ENCODE measurements at places on chromosomes 2 and 18. TPM values are rescaled to one million over a fixed set of nuclear protein-coding genes. Genes with fewer than 3 reads are reported as not detected.

- no peak for DNase-seq
Observed at GRCh38 chr2:232926431-232926939, 56.4 kb downstream of the SNORC start.

KYNU gene
- total RNA-seq, result not detected

DNA sequence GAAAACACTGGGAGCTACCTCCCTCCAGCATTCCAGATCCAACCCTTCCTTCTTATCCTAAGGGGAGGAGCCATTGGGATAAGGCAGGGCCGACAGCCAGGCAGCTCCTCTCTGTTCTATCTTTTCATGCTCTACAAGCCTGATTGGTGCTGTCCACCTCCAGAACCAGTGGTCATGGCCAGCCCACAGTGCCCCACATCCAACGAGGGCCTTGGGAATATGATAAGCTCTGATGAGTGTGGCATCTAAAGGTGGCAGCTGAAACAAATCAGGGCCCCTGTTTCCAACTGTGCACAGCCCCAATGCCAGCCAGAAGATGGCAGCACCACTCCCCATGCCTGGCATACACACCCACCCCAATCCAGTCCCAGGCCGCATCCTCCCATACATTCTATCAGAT lies 329.3 kb downstream of the C1D start:
- no peak for DNase-seq

- no peak for DNase-seq
Observed at GRCh38 chr2:136185981-136186776, 68.2 kb upstream of the CXCR4 start.

GRCh38 chr18:8657050-8657820 lies 48.0 kb downstream of the RAB12 start:
- DNase-seq, result no peak

ANO7 gene
- total RNA-seq, result 52.6 TPM

TCF23 gene
- not detected for total RNA-seq

- peak; percentile 54 for DNase-seq
Observed at GRCh38 chr18:23101861-23102432, 33.3 kb upstream of the CABLES1 start.

GRCh38 chr18:54557958-54558357 lies 33.1 kb upstream of the DYNAP start:
- no peak for DNase-seq

TTC32 gene
- 23.3 TPM for total RNA-seq

DNA sequence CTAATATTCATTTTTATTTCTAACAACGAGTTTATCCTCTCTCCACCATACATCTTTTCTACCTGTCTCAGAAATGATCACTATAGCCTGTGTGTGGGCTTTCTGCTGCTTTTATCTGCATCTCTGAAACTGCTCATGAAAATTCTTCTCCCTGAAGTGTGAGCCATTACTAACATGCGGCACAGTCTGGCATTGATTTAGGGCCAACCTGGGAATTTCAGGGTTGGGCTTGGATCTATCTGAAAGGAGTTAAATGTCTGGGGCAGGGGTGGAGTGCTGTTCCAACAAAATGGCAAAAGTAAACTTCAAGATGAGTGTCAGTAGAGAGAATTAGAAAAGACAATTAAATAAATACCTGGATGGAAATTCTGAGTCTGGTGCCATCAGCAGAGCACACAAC lies 198.2 kb upstream of the OSR1 start:
- no peak for DNase-seq

GRCh38 chr2:199902486-199903110 lies 8.5 kb upstream of the C2orf69 start:
- DNase-seq, result no peak

GRCh38 chr2:172131713-172132555 lies 29.2 kb upstream of the DLX2 start:
- no peak for DNase-seq

WDR43 gene
- 15.8 TPM for total RNA-seq

- DNase-seq, result no peak
Observed at GRCh38 chr18:68262690-68263294, 452.1 kb downstream of the TMX3 start.

ATP6V1B1 gene
- total RNA-seq, result not detected

GRCh38 chr2:95399061-95399460 lies 3.4 kb upstream of the FAHD2A start:
- DNase-seq, result no peak

- no peak for DNase-seq
Observed at GRCh38 chr2:182416191-182416590, 10.6 kb downstream of the PDE1A start.

GPR55 gene
- 1.9 TPM for total RNA-seq

ST8SIA5 gene
- not detected for total RNA-seq

Data from transverse colon (tissue), 4 donors.